Stimulated activated CD4-positive, alpha-beta T cell treated with anti-CD3 and anti-CD28 coated beads, Interleukin-1b, Interleukin-23, amount 100 ng/mL, for 1 hour (primary cell): ENCODE measurements at places on chromosomes 2 and 18.

DNA sequence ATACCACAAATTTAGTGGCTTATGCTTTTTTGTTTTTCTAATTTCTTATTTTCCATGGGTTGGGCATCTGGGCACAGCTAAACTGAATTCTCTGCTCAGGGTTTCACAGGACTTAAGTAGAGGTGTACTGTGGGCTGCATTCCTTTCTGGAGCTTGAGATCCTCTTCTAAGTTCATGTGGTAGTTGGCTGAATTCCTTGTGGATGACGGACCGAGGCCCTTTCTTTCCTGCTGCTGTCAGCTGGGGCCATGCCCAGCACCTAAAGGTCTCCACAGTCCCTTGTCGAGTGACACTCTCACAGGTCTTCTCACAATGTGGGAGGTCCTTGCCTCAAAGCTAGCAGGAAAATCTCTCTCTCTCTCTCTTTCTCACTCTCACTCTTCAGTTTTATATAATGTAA lies 433.5 kb upstream of the LRATD1 start:
- no peak for DNase-seq

- DNase-seq: no peak
These were observed 23.0 kb downstream of the SCN1A start for GRCh38 chr2:166104773-166105172.

GRCh38 chr2:28224648-28225472 lies 167.8 kb upstream of the FOSL2 start:
- DNase-seq: no peak

GRCh38 chr2:43106559-43107527 lies 119.6 kb downstream of the ZFP36L2 start:
- no peak for DNase-seq

DNA sequence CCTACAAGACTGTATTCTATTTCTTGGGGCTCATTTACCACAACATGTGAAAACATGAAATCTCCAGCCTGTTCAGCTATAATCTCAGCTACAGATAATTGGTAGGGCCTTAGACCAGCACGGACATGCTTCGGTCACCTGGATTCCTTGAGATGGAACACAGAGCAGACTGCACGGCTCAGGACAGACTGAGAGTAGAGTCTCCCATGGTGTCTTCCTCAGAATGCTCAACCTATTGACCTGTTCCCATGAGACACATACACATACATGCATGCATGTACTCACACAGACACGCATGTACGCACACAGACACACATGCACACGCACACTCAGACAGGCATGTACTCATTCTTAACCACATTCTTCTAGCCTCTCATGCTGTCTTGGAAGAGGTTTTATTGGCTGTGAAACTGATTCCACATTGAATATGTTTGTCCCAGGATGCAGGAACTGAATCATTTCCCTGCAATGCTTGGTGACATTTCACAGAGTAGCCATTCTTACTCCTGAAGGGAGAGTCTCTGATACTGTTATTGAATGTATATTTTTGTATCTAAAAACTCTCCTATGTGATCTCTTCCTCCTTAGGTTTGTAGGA lies 23.5 kb upstream of the BZW1 start:
- DNase-seq: no peak

DNA sequence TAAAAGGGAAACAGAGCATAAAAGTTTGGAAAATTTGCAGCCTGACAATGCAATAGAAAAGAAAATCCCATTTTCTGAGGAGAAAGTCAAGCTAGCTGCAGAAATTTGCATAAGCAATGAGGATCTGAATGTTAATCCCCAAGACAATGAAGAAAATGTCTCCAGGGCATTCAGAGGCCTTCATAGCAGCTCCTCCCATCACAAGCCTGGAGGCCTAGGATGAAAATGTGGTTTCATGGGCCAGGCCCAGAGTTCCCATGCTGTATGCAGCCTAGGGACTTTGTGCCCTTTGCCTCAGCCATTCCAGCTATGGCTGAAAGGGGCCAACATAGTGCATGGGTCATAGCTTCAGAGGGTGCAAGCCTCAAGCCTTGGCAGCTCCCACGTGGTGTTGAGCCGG lies 10.3 kb upstream of the SCN1A start:
- no peak for DNase-seq

- no peak for DNase-seq
These were observed 935.0 kb downstream of the TRIB2 start for GRCh38 chr2:13651684-13652131.

GRCh38 chr2:174840436-174840835 lies 76.2 kb upstream of the CHRNA1 start:
- DNase-seq: no peak

- no peak for DNase-seq
These were observed 3.0 kb downstream of the PREB start for GRCh38 chr2:27131429-27131828.

DNA sequence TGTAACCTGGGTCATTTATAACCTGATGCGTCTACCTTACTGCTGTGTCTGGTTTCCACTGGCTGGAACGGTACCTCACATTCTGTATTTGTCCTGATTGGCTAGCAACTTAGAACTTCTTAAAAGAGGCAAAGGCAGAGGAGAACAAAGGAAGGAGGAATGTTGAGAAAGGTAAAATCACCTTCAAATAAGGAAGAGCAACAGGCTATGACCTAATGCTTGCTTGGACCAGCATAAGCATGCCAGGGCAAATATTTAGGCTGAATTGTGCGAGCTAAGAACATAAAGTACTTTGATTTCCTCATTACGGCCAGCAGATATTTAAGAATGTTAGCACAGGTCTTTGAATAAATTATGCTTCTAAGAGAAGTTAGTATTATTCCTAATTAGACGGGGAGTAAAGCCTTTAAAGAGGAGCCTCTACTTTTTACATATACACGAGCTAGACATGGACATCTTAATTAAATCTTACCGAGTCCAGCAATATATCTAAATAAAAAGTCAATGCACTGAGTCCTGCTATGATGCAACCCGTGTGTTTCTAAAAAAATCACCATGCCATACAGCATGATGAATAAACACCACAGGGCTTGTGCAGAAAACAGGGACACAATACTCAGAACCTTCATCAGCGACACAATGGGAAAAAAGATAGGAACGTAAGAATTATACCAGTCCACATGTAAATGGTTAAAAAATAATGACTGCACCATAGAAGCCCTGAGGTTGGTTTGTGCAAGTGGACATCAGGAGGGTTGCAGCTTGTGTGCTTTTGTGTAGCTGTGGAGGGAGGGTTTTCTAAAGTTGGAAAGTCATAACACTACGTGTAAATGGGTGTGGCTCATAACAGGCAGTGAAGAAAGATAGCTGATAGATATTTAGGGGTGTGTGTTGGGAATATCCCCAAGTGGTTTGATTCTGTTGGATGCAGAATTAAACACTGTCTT lies 14.2 kb downstream of the SEPTIN2 start:
- no peak for DNase-seq

DNA sequence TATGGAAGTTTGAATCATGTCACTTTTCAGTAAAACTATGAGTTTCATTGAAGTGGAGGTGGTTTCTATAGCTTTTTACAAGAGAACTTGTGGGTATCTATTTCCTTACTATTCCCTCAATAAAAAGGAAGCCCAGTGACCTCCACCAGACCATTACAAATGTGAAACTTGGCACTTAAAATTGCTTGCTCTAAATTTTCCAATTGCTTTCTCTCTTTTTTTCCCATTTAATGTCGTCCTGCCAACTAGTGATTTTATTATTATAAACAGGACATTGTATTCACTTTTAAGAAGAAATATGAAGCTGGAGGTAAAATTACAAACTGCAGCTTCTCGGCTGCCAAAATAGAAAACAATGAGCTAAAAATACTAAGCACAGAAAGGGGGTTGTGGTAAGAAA lies 208.2 kb upstream of the ALPP start:
- no peak for DNase-seq

DNA sequence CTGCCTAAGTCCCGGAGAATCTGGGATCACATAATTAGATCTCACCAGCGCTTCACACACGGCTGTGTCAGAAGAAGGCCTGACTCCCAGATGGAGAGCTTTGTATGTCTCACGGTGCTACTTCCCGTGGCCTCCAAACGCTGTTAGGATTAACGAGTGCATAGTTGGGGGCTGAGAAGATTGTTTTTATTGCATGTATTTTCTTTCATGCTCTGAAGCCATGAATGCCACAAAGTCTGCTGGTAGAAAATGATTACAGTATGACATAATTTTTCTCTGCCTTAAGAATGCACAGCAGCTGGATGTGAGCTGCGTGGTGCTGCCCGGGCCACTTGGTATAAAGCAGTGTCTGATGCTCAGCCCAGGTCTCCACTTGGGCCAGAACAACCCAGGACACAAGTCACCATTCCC lies 166.5 kb downstream of the SEPTIN10 start:
- no peak for DNase-seq

DNA sequence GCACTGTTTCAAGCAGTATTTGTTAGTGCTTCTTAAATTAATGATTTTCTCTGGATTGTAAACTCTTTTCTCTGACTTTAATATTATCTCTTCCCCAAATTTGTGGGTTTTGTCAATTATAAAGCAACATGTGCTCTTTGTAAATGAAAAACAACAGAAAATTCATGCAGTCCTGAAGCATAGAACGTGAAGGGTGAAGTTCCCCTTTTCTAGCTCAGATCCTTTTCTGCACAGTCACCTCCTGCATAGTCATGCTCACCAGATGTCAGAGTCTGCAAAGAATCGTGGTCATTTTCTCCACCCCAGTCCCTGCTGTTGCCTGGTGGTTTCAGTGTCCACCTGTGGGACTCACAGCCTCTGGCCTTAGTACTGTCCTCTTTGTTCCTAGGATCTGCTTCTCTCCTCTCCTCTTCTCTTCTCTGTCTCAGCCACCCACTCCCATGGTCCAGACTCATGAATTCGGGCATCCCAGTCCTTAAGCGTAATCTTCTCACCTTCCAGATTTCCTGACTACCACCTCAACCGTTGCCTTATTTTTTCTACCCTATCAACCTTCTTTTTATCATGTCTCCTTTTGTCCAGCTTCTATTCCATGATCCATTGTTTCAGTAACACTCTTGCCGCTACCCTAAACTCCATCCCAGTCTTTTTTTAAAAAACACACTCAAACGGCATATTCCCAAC lies 229.1 kb downstream of the RTP5 start:
- DNase-seq: no peak

GRCh38 chr2:224174990-224175389 lies 135.9 kb upstream of the SERPINE2 start:
- no peak for DNase-seq

DNA sequence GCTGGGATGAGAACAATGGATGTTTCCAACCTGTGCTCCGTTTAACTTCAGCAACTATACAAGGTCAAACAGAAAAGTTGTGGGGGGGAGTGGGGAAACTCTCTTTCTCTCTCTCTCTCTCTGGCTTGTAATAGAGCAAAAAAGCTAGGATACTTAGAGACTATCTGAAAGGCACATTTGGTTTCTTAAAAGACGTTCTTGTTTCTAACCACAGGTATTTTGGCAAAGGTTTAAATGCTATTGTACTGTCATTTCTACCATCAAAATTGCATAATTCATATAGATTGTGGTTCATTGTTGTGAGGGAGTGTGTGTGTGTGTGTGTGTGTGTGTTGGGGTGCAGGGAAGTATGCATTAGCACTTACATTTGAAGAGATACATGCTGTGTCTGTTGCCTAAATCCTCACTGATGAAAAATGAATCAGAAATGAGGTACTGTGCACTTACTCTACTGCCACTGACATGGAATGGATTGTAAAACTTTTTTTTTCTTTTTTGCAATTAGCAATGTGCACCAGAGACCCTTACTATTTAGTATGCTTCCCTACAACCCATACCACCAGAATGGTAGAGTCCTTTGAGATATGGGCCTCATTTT lies 841.0 kb upstream of the PIK3C3 start:
- DNase-seq: no peak

- DNase-seq: no peak
These were observed 108.4 kb downstream of the PRELID3A start for GRCh38 chr18:12516049-12516630.

DNA sequence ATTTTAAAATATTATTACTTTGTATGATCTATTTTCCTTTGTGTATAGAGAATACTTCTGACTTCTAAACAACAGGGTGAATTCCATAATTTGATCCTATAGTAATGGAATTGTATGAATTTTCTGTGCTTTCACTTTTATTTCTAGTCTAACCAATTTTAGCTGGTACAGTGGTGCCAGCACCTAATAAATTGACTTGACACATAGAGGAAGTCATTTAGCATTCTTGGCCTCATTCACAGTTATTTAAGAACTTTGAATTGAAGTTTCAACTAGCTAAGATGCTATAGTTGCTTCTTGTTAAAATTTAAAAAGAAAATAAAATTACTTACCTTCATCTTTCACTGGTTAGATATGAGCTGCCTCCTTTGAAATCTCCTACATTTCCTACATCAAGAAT lies 220.4 kb downstream of the CPS1 start:
- DNase-seq: no peak

- peak; percentile 37 for DNase-seq
These were observed 130.9 kb upstream of the RAB12 start for GRCh38 chr18:8478166-8478967.

- no peak for DNase-seq
These were observed 27.4 kb upstream of the MRO start for GRCh38 chr18:50847192-50847591.

- DNase-seq: no peak
These were observed 1.4 kb upstream of the STEAP3 start for GRCh38 chr2:119222213-119222612.

DNA sequence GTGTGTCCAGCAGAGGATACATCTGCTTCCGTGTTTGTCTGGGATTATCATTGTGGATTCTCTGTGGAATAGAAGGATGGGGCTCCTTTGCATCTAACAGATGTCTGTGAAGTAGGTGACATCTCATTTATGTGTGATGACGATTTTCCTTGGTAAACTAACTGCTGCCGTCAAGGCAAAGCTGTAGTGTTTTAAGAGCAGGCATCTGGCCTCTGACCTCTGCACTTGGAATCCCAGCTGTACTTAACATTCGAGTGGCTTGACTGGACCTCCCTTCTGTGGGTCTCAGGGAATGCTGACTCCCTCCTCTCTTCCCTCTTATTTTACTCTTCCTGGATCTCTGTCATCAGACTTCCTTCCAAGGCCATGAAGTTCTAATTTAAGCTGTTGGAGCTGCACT lies 56.4 kb downstream of the DCDC2C start:
- DNase-seq: no peak

GRCh38 chr2:101120124-101120996 lies 30.8 kb downstream of the TBC1D8 start:
- DNase-seq: no peak

- no peak for DNase-seq
These were observed 377.9 kb downstream of the TMEM182 start for GRCh38 chr2:103139628-103140268.

- DNase-seq: no peak
These were observed 83.4 kb downstream of the FAM168B start for GRCh38 chr2:131009713-131010475.

- no peak for DNase-seq
These were observed 6.0 kb upstream of the FAM98A start for GRCh38 chr2:33605056-33605455.

- DNase-seq: no peak
These were observed 153.8 kb upstream of the SETBP1 start for GRCh38 chr18:44526705-44527415.

- DNase-seq: no peak
These were observed 15.5 kb downstream of the REG3G start for GRCh38 chr2:79041032-79041448.

- no peak for DNase-seq
These were observed 5.0 kb downstream of the AP1S3 start for GRCh38 chr2:223832241-223832903.

GRCh38 chr18:61198486-61198885 lies 134.7 kb upstream of the CDH20 start:
- DNase-seq: no peak

GRCh38 chr2:10500601-10501361 lies 52.7 kb upstream of the ODC1 start:
- DNase-seq: no peak

- DNase-seq: no peak
These were observed 14.6 kb upstream of the CETN1 start for GRCh38 chr18:565562-566061.

GRCh38 chr18:60059216-60059615 lies 159.4 kb downstream of the PMAIP1 start:
- DNase-seq: no peak
